ENCODE measurements at places on chromosomes 2 and 18.

- DNase-seq: no peak
Observed at GRCh38 chr2:97757062-97757461, 43.7 kb downstream of the ZAP70 start.

GRCh38 chr2:134818321-134818720 is 20.1 kb upstream of the ACMSD start:
- DNase-seq: no peak

GRCh38 chr18:11955239-11956029 is 25.9 kb upstream of the IMPA2 start:
- DNase-seq: no peak

DNA sequence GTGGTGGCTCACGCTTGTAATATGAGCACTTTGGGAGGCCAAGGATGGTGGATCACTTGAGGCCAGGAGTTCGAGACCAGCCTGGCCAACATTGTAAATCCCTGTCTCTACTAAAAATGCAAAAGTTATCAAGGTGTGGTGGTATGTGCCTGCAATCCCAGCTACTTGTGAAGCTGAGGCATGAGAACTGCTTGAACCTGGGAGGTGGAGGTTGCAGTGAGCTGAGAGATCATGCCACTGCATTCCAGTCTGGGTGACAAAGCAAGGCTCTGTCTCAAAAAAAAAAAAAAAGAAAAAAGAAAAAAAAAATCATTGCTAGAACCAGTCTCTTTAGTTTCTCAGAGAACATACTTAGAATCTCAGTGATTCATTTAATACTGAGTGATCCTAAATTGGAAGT is 217.1 kb downstream of the DYM start:
- DNase-seq: no peak

GRCh38 chr18:34039201-34039600 is 185.5 kb downstream of the NOL4 start:
- DNase-seq: no peak

GRCh38 chr2:85215448-85216401 is 82.5 kb downstream of the TCF7L1 start:
- DNase-seq: peak; percentile 23

DNA sequence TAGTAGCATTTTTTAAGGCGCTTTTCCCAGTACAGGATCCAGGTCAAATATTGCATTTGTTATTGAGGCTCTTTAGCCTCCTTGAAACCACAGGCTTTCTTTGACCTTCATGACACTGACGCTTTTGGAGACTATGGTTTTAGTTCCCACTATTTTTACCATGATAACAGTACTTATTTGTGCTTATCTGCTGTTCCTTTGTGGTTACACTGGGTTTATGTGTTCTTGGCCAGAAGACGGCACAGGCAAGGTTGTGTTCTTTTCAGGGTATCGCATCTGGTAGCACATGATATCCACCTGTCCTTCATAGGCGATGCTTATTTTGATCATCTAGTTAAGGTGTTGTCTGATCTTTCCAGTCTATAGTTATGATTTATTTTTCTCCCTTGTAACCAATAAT is 16.8 kb upstream of the MBOAT2 start:
- DNase-seq: no peak

DNA sequence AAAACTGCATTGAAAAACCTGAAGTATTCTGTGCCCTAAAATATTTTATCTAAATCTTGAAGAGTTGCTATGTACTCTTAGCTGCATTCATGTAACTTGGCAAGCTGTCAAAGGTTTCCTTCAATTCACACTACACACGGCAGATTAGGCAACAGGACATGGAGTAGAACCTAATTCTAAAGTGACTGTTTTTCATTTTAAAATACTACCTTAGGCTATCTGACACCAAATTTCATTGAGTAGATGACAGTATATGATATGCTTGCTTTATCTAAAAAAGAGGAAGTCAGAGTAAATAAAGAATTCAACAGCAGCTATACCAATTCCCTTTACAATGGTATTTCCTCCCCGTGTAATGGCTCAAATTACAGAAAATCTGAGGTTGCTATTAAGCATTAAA is 45.4 kb downstream of the EXOC6B start:
- no peak for DNase-seq

DNA sequence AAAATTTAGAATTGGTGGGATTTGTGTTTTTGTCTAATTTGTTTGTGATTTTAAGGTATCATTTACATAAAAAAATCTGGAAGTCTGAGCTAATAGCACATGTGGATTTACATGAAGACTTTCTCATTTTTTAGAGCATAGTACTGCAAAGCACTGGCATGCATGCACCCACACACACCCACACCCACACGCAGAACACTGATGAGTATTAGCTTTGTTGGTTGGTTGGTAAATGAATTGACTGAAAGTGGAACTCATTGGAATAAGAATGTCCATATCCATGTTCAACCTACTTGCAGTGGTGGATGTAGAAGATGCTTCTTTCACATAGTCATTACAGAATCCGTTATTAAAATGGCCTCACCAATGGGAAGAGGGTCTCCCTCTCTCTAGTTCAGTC is 475.8 kb downstream of the PLCL1 start:
- DNase-seq: no peak

DNA sequence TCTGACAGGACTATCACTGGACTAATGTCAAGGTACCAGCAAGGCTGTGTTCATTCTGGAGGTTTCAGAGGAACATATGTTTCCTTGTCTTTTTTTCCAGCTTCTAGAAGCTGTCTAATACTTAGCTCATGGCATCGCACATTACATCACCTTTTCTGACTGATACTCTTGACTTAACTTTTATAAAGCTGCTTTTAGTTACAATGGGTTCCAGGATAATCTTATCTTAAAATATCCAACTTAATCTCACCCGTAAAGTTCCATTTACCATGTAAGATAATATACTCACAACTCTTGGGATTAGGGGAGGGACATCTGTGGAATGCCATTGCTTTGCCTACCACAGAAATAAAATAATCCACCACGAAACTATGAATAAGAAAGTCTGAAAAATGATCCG is 394.2 kb downstream of the CDH19 start:
- DNase-seq: no peak

DNA sequence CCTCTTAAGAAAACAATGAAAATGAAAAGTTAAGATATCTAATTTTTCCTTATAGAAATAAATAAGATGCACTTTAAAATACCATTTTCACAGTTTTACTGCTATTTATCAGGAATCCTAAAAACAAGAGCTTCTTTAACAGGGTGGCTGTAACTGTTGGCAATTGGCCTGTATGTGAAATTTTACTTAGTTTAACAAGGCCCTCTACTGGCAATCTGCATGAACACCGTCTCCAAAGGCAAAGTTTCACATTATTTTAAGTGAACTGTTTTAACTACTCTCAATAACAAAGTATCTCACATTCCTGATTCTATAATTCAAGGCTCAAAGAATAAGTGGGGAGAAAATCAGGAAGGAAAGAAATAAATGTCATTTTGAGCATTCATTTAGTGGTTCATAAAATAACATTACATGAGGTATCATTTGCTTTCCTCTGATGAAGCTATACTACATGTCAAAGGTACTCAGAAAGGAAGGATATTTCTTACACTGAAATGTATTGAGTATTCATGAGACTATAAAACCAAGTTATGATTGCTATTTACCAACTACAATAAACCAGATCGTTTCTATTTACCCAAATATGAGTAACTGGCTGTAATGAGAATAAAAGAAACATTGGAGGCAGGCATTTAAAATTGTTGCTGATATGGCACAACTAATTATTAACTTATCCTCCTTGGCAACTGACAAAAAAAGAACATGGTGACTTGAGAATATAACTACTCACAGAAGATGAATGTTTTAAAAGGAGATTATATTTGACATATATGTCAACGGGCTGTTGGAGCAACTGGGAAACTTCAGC is 7.0 kb downstream of the NCKAP5 start:
- peak; percentile 8 for DNase-seq

DNA sequence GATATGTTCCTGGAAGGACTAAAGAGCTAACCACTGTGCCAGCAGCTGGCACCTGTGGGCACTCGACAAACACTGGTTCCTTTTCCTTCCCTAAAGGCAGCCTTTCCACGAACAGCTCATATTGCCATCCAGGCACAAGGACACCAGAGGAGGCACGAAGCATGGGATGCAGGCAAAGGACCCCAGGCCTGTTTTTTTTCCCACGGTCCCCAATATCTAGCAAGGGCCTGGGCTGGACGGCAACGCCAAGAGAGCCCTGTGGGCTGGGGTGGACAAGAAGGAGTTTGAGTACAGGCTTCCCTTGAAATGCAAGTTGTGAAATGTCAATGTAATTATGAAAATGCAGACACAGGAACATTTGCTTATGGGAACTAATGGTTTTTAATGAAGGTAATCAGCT is 135.9 kb downstream of the CYP26B1 start:
- no peak for DNase-seq

GRCh38 chr18:74331404-74331803 is 15.8 kb downstream of the C18orf63 start:
- no peak for DNase-seq

Measured in DMS153 (cell line).